ENCODE measurements at places on chromosomes 4 and X.

DNA sequence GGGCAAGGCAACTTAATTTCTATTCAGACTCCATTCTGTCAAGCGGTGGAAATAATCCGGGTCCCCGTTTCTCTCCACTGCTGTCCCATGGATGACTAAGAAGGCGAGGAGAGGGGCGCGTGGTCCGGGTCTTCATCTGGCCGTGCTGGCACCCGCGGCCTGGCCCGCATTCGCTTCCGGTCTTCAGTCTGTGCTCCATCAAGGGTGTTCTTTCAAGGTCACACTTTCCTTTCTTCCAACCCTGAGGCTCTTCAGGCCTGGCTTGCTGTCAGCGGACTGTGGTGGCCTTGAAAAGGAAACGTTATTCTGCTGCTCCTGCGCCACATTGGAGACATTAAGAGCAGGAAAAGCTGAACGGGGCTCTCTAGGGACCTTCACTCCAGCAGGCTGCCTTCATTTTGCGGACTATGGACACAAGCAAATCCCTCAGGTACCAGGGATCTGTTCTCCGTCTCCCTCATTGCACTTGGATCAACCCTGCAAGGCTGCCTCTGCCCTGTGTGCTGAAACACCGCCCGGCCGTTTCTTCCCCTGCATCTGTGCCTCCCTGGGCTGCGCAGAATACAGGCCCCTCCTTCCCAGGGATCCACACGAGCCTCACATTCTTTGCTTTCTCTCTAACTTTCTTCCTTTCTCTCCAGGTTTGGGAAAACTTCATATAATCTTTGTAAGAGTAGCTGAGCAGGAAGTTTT, 5.7 kb upstream of the SLC25A4 start:
- DNase-seq: no peak

DNA sequence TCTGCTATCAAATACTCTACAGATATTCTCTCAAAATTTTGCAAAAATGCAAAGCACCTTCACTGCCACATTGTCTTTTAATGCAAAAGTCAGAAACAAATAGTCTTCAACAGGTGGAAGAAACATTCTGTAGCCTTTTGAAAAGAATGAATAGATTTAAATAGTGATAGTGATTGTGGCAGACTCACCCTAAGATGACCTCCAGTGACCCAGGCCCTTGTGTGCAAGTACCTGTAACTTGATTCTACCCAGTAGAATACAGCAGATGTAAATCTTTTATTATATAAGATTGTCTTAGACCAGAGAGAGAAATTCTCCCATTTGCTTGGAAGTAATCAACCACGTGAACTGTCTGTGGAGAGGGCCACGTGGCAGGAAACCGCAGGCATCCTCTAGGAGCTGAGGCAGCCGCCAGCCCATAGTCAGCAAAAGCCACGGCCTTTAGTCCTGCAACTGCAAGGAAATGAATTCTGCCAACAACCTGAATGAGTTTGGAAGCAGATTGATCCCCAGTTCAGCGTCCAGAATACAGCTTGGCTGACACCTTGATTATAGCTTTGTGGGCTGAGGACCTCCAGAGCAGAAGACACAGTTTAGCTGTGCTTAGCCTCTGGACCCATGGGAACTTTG, 272.5 kb downstream of the ARHGAP10 start:
- no peak for DNase-seq

DNA sequence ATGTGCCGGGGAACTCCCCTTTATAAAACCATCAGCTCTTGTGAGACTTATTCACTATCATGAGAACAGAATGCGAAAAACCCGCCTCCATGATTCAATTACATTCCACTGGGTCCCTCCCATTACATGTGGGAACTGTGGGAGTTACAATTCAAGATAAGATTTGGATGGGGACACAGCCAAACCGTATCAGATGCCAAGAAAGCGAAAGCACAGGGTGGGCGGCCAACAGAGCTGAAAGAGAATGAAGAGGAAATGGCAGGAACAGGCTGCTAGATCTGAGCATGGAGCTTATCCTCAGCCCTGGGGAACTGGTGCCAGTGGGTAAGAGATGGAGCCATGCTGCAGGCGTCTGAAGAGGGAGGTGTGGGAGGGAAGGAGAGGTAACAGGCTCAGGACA, 117.7 kb upstream of the PNPLA4 start:
- DNase-seq: no peak

DNA sequence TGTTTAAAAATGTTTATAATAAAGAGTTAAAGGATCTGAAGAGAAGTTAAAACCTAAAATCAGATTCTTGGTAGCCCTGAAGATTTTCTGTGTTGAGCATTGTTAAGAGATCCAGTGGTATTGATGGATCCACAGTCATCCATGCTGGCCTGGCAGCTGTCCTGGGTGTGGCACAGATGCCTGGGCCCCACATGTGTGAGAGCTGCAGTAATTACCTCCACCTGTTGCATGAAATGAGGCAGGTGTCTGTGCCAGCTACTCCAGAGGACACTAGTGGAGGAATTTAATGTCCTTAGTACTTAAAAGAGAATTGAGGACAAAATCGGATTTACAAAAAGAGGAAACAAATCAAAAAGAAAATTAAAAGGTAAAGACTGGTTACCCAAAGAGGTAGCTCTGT, 44.0 kb downstream of the MGST2 start:
- DNase-seq: no peak

- DNase-seq: no peak
These were observed 103.1 kb upstream of the FAM47B start for GRCh38 chrX:34839451-34839850.

GRCh38 chrX:46739736-46740135, 19.2 kb downstream of the SLC9A7 start:
- no peak for DNase-seq

- DNase-seq: no peak
These were observed 579 bp upstream of the GABRA2 start for GRCh38 chr4:46390355-46391058.

DNA sequence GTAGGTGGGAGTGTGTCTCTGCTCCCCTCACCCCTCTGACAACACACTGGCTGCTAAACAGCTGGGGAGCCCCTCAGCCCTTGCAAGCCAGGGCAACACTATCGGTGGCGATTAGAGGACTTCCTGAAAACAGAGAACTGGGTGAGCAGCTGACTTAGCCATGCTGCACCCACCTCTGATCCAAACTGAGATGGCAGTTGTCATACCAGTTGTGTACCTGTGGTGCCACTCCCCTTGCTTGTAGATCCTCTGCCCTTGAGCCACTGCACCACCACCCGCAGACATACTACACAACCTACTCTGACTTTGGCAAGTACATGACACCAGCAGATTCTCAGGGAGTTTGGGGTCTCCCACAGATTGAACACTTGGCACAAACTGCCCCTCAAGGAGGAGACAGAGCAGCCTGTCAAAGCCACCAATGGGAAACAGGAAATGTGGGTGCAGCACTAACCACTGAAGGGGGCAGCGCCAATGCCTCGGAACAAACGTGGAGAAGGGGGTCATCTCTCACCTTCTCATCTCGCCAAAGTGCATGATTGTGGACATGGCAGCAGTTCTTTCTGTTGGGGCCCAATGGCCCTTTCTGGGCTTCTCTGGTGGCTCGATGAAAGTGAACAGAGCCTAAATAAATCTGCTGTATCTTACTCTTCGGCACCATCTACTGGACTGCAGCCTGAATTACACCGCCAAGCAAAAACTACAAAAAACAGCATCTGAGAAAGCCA, 119.8 kb downstream of the NEK1 start:
- peak; percentile 41 for DNase-seq

GRCh38 chrX:22538580-22538979, 265.9 kb downstream of the CBLL2 start:
- DNase-seq: no peak

GRCh38 chr4:168257768-168258167, 60.8 kb downstream of the DDX60 start:
- DNase-seq: no peak

- DNase-seq: no peak
These were observed 233.1 kb upstream of the SPRY1 start for GRCh38 chr4:123163501-123163900.
